ENCODE measurements at places on chromosomes 12 and 14.
A peak's percentile ranks its signal among the peaks of the same experiment; 100 is the strongest.

DNA sequence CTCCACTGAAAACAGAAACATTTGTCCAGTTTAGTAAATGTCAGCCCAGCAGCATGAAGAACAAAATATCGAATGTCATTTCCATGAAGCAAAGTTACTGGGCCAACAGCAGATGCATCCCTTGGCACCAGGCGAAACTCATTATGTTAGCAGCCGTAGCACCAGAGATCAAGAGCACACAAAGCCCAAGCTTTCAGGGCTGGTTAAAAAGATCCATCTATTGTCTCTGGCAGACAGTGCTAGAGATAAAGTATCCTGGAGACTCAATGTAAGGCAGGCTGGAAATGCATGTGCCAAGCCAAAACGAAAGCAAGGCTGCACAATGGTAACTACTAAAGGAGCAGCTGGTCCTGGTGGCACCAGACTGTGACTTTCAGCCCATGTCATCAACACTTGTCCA lies 120.3 kb upstream of the PLEKHG7 start:
- no peak for DNase-seq

DNA sequence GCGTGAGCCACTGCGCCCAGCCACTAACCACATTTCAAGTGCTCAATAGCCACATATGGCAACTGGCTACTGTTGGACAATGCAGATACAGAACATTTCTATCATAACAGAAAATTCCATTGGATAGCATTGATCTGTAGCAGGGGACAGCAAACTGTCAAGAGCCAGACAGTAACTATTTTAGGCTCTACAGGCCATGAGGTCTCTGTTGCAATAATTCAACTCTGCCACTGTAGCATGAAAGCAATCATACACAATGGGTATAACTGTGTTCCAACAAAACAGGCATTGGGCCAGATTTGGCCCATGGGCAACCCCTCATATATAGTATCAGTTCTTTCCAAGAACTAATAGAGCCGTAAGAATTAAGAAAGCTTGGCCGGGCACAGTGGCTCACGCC lies 8.0 kb downstream of the CSRNP2 start:
- no peak for DNase-seq

GRCh38 chr12:46005151-46005797 lies 14.9 kb upstream of the SCAF11 start:
- DNase-seq, result no peak

- peak; percentile 42 for DNase-seq
These were observed 839 bp downstream of the SLC38A1 start for GRCh38 chr12:46267825-46268582.

DNA sequence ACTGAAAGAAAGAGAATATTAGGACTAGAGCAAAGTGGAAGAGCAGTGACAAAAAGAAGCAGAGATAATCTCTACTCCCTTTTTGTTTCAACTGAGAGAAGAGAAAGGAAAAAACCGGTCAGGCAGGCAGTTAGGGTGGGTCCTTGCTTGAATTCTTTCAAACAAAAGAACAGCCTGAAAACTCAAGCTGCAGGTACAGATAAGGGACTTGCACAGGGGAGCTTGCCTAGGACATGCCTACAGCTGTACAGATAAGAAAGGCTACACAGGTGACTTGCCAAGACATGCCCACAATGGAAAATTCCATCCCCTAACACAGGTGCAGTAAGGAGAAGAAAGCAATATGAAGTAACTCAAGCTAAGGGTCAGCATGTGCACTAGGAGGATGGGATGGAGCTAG lies 532.2 kb upstream of the MIS18BP1 start:
- DNase-seq, result no peak

GRCh38 chr12:98725476-98726247 lies 80.6 kb downstream of the APAF1 start:
- DNase-seq, result no peak

DNA sequence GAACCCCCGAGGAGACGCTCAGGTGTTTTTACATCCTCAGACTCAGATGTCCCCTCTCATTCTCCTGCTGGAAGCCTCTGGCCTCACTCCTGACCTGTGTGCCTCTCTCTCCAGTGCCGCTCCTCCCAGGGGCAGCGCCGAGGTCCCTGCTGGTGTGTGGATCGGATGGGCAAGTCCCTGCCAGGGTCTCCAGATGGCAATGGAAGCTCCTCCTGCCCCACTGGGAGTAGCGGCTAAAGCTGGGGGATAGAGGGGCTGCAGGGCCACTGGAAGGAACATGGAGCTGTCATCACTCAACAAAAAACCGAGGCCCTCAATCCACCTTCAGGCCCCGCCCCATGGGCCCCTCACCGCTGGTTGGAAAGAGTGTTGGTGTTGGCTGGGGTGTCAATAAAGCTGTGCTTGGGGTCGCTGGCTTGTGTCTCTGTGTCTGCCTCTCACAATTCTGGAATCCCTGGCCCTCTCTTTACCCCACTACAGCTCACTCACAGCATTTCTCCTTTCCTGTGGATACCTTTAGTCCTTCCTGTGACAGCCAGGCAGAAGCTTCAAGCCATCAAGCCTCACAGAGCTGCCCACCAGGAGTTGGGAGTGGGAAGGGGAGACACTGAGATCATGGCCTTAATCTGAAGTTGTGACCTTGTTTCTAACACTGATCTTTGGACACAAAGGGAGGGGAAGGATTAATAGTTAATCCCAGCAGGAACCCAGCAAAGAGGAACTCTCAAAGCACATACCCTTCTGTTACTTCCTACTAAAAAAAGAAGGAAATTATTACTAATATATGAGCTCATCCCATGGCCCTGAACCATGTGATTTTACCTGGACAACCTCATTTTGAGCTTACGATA lies 1.1 kb upstream of the SOAT2 start:
- DNase-seq, result no peak

DNA sequence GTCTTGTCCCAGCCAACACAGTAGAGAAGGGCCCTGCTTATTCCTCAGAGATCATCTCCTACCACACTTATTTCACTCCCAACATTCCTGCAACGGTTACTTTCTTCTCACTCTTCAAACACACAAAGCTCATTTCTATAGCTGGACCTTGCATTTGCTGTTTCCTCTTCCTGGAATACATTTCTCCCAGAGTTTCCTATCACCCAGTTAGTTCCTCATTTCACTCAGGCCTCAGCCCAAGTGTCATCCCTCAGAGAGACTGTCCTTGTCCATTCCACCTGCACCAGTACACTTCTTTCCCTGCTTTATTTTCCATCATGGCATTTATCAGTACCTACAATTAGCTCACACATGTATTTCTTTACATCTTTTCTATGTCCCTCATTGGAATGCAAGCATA lies 14.7 kb upstream of the STK38L start:
- DNase-seq, result no peak

DNA sequence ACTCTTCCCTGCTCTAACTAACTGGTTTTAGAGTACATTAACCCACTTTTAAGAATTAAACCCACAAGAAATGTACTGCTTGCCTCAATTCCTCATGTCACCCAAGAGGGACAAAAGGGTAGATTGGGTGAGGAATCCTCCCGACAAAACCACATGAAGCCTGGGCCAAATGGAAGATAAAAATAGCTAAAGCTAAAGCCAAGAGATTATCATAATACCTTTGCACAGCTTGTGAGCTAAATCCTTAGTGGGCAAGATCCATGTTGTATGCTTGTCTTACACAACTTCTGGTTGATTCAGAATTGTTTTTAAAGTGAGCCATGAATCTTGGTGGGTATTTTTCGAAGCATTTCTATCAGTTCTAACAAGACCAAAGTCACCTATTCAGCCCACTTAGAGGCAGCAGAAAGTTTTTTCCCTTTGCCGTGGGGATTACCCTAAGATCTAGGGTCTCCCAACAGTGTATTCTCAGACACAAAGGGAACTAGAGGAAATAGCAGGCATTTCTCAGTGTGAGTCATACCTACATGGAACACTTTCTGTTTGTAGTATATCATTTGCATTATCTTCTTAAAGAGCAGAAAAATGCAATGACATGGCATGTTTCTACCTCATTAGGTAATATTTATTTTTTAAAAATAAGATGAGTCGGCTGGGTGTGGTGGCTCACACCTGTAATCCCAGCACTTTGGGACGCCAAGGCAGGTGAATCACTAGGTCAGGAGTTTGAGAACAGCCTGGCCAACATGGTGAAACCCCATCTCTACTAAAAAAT lies 616.6 kb downstream of the KCNH5 start:
- no peak for DNase-seq

DNA sequence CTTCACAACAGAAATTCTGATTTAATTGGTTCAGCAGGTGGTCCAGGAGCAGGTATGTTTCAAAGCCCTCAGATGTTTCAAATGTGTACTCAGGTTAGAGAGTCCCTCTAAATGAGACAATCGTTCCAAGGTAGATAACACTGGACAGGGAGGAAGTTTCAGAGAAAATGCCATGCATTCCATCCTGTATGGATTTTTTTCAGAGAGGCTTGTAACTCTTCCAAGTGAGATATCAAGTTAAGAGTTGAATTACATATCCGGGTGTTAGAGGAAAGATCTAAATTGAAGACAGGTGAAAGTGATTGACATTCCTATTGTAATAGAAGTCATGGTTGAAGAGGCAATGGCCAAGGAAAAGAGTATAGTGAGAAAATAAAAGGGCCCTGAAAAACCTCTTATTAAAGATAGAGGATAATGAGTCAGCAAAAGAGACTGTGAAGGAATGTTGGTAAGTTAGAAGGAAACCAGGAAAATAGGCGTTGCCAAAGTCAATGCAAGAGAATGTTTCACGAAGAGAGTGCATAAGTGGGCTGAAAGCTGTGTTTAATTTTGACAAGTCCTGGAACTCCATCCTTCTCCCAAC lies 105.8 kb downstream of the BMP4 start:
- no peak for DNase-seq

DNA sequence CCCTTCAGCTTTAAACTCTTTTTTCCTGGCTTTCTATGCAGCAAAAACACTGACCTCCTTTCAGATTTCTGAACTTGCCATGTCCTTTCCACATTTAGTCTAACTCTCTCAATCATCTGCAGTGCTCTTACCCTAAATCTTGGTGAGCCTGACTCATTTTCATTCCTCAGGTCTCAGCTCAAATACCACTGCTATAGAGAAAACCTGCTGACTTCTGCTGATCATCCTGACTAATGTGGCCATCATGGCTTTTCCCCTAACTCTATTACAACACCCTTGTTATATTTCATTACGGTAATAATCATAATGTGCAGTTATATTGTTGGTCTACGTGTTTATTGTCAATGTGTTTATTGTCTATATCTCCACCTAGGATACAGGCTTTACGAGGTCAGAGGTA lies 207.3 kb upstream of the OR4E1 start:
- no peak for DNase-seq

- no peak for DNase-seq
These were observed 1.1 kb downstream of the PDE3A start for GRCh38 chr12:20369305-20370013.

DNA sequence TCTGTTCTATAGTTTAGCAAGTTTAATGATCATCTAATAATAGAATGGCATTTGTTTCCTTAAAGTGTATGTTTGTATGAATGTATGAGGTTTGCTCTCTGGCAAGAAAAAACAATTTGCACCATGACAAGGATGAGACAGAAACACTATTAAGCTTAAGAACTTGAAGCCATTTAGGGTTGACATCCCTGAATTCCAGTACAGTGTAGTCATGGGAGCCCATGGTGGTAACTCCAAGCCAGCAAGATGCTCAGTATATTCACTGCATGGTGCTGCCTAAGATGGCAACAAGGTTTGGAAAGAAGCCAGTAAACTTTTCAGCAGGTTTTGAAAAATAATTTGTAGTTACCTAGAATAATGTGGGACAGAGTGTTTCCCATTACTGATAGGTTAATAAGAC lies 158.6 kb downstream of the PRIMA1 start:
- DNase-seq, result no peak

- DNase-seq, result no peak
These were observed 418.8 kb downstream of the KCNH5 start for GRCh38 chr14:62626416-62626815.

- DNase-seq, result no peak
These were observed 19.4 kb upstream of the CNTN1 start for GRCh38 chr12:40672741-40673271.

DNA sequence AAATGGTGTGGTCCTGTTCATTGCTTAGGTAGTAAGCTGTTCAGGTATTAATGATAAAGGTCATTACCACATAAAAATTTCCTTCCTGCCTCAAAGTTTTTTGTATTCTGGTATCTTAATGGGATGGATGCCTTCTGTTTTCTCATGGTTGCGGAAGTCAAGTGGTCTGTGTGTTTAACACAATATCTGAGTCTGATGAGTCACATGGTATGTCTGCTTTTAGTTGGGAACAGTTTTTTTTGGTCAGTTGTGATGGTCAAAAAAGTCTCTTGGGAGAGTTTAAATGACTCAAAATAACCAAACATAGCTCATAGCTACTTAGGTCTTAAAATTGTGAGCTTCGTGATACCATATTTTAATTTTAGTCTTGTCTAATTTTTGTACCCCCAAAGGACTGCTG lies 40.7 kb downstream of the STK38L start:
- DNase-seq, result no peak

GRCh38 chr12:60402996-60403395 lies 807.2 kb downstream of the SLC16A7 start:
- no peak for DNase-seq

GRCh38 chr12:114662512-114663177 lies 21.3 kb downstream of the TBX3 start:
- peak; percentile 4 for DNase-seq

Measured in stimulated activated naive CD4-positive, alpha-beta T cell (primary cell).